Trophoblast cell (in vitro differentiated cells and primary cell): ENCODE measurements at places on chromosomes 1 and 21.

- no peak for DNase-seq
These were observed 105.3 kb downstream of the PGBD5 start for GRCh38 chr1:230320804-230321203.

DNA sequence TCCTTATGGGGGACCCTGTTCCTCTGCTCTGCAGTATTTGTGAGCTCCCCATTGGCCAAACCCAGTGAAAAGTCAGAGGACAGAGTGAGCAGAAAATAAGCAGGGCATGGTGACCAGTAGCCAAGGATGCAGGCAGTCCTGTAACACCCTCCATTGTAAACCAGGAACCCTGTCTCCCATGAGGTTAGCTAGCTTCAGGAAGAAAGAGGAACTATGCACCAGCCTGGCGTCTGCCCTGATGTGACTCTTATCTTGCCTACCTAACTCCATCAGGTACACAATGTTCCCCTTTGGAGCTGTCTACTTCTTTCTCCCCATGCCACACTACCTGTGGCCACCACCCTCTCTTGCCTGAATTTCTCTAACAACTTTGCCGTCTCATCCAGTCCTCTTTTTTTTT lies 119.2 kb downstream of the LRIG2 start:
- DNase-seq: no peak

- no peak for DNase-seq
These were observed 35.4 kb upstream of the CD1D start for GRCh38 chr1:158145173-158145719.

- no peak for DNase-seq
These were observed 926.6 kb downstream of the LTN1 start for GRCh38 chr21:28066076-28066475.

DNA sequence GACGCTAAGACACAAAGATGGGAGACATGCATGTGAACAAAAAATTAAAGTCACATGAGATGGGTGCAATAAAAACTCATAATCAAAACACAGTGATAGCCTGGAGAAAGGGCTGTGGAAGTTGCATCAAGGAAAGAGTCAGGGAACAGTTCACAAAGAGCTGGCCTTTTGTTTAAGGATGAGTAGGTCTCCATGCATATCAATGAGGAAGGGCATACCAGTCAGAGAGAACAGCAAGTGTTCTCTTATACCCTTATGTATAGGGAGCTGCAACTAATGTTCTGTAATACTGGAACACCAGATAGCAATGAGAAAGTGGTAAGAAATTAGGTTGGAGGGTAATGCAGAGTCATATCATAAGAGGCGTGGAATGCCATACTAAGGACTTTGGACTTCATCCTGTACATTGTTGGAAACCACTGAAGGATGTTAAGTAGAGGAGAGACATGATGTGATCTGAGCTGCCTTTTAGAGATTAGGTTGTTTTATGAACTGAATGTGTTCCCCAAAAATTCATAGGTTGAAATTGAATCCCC lies 46.7 kb upstream of the SAMD13 start:
- no peak for DNase-seq

GRCh38 chr1:90104941-90105538 lies 110.1 kb downstream of the ZNF326 start:
- no peak for DNase-seq

- peak; percentile 53 for DNase-seq
These were observed 27.0 kb upstream of the PPP1R15B start for GRCh38 chr1:204438628-204439027.

DNA sequence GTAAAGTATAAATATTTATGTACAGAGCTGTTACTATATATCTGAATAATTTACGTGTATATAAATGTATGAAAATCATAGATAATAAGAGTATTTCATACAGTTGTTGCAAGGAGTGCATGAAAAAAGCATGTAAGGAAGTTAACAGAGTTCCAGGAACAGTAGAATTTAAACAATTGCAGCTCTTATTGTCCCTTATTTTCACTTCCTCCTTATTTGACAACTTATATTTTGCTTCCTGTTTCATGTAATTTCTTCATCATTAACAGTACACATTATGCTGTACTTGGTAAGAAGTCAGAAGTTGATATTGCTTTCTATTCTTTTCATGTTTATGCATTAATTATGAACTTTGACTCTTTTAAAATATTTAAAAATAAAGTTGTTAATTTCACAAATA lies 681.5 kb downstream of the LRRIQ3 start:
- DNase-seq: no peak

- peak; percentile 45 for DNase-seq
These were observed 175.5 kb downstream of the CLIC6 start for GRCh38 chr21:34844013-34844923.

DNA sequence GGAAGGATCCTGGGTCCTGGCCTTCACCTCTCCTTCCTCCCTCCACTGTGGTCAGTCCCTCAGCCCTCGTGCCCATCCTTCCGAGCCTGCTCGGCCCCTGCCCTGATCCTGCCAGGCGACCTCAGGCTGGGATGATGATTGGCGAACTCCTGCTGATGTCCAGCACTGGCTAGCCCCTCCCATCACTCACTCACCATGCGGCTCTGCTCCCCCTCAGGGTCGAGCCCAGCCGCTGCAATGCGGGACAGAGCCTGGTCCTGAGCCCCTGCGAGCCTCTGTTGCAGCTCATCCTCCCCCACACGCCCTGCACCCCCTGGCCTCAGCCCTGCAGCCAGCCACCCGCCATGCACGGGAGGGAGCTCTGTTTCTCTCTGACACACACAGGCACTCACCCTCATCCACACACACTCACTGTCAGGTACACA lies 100.2 kb downstream of the DMRTB1 start:
- DNase-seq: no peak

- no peak for DNase-seq
These were observed 178.1 kb upstream of the RUNX1 start for GRCh38 chr21:35226968-35227744.

- DNase-seq: no peak
These were observed 33.5 kb upstream of the ADAM30 start for GRCh38 chr1:119929643-119930315.

- DNase-seq: peak; percentile 78
These were observed 12.8 kb downstream of the PRDX6 start for GRCh38 chr1:173489929-173490328.

GRCh38 chr21:40158366-40158765 lies 291.1 kb downstream of the PCP4 start:
- DNase-seq: peak; percentile 16

- no peak for DNase-seq
These were observed 4.9 kb downstream of the GLIS1 start for GRCh38 chr1:53733975-53734649.

- no peak for DNase-seq
These were observed 433.2 kb downstream of the USP25 start for GRCh38 chr21:16162953-16163352.

GRCh38 chr1:165306543-165307434 lies 49.7 kb downstream of the LMX1A start:
- DNase-seq: no peak
